NCI-H2081 treated with DMSO at 0.1 percent for 48 hours (cell line): ENCODE measurements at places on chromosomes 6 and 20.

DNA sequence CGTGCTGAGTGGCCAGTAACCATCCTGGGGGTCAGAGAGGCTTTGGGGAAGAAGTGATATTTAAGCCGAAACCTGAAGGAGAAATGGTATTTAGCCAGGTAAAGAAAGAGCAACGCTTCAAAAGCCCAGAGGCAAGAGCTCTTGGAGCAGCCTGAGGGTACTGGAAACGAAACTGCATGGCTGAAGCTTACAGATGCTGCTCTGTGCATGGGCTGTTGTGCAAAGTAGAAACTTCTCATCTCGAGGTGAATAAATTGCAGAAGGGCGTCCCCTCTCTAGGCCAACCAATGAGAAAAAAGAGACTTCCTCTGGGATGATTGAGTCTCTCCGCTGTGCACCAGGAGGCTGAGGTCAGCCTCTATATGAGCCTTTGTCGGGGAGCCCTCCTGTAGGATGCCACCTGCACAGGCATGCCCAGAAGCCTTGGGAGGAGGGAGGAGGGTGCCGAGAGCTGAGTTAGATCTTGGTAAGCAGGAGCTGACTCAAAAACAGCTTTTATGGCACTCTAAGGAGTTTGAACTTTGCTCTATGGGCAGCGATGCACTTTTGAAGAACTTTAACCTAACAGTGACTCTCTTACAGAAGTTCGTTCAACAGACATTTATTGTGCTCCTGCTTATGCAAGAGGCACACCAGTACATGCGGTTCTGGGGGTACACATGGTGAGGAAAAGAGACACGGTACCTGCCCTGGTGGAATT, 61.6 kb upstream of the EDN1 start:
- DNase-seq = no peak

DNA sequence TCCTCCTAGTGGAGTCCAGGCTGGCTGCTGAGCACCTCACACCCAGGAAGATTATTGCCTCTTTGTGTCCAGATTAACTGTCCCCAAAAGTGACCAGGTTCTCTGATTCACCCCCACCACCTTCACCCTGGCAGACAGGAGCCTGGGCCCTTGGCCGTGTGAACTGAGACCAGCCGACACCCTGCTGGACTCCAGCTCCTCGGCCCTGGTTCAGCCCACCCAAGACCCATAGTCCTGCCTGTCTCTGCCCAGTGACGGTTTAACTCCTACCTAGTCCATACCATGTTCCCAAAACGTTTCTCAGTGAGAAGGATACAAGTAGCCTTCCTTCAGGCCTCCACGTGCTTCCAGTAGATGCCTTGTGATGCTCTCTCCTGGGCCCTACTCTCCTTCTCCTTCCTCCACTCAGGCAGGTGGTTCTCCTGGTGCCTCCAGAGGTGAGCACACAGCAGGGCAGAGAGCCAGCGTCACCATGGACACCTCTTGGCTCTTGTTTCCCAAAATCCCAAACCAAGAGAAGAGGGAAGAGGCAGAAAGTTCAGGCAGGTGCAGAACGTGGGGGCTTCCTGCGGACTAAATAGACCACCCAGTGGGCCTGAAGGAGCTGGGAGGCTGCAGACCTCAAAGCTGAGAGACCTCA, 134.4 kb upstream of the CST7 start:
- DNase-seq = no peak

- no peak for DNase-seq
Measured at GRCh38 chr6:158781692-158782373, 37.3 kb downstream of the EZR start.

DNA sequence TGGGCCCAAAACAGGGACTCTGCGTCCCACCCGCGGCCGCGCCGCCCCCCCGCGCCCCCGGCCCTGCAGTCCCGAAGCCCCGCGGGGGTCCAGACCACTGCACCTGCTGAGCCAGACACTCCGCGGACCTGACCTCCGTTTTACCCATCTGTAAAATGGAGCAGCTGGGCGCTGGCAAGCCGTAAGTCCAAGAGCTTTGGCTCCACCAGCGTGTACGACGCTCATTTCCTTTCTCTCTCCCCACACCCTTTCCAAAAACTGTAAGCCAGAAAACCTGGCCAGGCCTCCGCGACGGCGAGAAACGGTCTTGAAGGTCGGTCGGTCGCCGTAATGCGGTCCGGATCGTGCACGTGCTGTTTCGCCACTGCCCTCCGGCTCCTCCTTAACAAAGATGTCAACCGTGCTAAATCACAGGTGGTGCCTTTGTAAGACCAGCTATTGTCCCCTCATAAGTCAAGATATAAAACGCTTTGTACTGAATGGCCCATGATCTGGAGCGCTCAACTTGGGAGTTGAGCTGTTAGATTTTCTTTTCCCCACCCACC, 7.8 kb upstream of the NR2E1 start:
- DNase-seq = no peak

GRCh38 chr6:153568628-153569027, 437.5 kb upstream of the RGS17 start:
- no peak for DNase-seq

DNA sequence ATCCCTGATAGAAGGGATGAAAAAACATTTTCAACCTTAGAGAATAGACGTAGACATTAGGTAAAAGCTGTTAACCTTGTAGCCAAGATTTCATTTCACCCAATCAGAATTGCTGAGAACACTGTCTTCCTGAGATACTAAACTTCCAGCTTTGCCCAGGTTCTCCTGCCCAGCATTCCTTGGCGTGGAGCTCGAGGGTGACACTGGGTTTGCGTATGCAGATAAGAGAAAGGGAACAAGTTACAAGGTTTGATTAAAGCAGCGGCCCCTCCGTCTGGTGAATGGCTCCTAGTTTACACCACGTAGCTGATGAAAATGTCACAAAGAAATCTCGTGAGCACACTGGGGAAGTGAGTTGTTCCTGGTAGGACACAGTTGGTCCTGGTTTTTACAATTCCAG, 247.8 kb downstream of the FARS2 start:
- no peak for DNase-seq

DNA sequence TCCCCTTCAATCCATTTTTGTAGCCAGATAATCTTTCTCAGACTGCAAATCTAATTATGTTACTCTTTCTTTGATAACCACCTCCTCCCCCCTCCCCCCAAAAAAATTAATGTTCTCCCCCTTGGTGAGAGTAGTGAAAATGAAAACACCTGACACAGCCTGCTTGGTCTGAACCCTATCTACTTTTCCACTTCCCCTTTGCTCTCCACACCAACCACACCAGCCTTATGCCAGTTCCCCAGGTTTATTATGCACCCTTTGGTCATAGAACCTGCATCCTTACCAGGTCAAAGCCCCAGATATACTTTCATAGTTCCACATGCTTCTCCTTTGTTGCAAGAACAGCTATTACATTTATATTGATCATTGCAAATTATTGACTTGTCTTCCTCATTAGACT, 19.4 kb downstream of the PFDN4 start:
- no peak for DNase-seq

GRCh38 chr6:57193177-57193576, 21.1 kb downstream of the BAG2 start:
- no peak for DNase-seq

- DNase-seq = no peak
Measured at GRCh38 chr20:63471981-63472831, at the start of gene KCNQ2. Gene KCNQ2 (minus strand): TSS chr20:63472655. CDS start chr20:63472463, 192 bp downstream.

DNA sequence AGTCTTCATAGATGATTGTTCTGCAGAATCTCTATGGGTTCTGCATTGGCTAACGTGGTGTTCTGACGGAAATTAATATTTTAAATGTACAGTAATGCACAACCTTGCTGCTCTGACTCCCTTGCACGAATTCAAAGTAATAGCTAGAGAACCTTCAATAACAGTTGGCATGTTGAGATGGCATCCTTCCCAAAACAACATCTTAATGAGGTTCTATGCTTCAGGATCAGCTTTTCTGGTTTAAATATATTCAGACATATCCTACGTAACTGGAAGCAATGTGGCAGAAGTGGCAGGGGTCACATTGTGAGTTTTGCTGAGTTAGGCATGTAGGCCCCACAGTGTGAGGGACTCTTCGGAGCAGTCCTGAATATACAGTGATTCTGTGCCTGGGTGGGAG, 25.7 kb downstream of the DSE start:
- no peak for DNase-seq

GRCh38 chr6:130585587-130585986, 219.8 kb downstream of the TMEM200A start:
- DNase-seq = no peak

GRCh38 chr20:47583551-47583950, 81.9 kb downstream of the NCOA3 start:
- no peak for DNase-seq

GRCh38 chr6:10451394-10451793, 36.5 kb upstream of the TFAP2A start:
- DNase-seq = no peak

DNA sequence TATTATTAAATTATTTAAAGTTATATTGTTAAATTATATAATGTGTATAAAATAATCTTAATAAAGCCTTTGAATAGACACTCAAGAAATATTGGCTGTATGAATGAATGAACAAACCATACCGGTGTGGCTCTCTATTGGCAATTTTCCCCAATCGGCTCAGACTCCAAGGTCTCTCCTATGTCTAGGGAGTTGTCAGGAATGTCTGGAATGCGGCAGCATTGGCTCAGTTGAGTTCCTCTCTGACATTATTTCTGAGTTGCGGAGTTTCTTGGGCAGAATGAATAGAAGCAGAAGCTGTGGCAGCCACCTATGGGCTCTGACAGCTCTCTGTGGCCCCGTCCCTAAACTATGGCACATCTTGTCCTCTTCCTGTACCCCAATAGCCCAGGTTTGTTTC, 111.0 kb downstream of the SOBP start:
- DNase-seq = no peak

- no peak for DNase-seq
Measured at GRCh38 chr20:2694008-2694471, 1.5 kb downstream of the EBF4 start.

DNA sequence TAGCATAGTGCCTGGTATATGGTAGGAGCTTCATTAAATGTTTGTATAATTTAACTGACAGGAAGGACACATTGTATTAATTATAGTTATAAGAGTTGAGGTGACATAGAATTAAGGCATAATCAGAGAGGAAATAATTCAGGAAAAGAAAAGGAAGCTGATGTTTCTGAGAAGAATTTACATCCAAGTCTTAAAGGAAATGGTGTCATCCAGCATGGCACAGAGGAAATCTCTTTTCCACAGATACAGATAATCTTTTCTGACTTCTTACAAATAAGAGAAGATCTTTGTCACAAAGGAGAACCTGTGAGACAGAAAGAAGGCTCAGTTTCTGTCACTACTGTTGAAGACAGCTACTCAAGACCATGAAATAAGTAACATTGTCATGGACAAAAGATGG, 222.5 kb downstream of the GJA1 start:
- no peak for DNase-seq

- DNase-seq = no peak
Measured at GRCh38 chr6:37204014-37204751, 34.2 kb downstream of the PIM1 start.

DNA sequence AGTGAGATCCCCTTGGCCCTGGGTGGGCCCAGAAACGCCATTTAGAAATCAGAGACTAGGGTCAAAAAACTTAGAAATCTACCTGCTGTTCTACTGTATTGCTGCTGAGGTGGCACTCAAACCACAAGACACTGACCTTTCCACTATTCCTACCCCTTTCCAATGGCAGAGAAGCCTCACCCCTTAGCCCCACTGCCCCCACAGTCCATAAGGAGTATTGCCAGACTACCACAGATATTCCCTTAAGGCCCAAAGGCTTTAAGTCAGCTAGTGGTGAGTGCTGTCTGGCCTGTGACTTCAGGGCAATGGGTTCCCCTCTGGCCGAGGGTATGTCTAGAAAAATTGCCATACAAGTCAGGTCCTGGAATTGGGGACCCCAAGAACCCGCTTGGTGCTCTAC, 656.1 kb downstream of the COL12A1 start:
- no peak for DNase-seq

- DNase-seq = no peak
Measured at GRCh38 chr6:25635886-25636317, 16.1 kb upstream of the SCGN start.

- DNase-seq = no peak
Measured at GRCh38 chr6:106773996-106774629, 144.7 kb downstream of the QRSL1 start.

DNA sequence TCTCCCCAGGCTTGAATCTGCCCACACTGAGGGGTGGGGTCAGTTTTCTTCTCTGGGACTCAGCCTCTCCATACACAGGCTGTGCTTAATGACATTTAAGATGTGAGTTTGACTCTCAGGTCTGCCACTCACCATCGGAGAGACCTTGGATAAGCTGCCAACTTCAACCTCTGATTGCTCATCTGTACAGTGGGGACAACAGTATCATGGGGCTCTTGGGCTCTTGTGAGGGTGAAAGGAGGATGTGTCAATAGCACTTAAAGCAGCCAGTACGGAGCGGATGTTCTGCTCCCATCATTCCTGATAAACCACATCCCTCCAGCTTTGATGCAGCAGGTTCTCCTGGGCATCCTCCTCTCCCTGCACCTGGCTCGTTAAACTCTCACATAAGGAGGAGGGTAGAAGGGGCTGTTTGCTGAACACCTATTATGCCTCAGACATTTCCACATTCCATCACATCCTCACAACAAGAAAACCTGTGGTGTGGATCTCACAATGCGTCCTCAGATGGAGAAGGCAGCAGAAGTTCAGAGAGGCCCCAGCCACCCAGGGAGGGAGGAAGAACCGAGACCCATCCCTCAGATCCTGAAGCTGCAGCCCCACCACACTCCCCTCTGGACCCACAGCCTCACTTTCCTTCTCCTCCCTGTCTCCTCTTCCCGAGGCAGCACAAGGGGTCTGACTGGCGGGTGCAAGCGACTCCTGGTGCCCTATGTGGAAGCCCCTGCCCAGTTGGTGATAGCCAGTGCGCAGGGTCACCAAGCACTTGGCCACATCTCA, 1.9 kb upstream of the PDYN start:
- no peak for DNase-seq

GRCh38 chr20:33545763-33546162, 55.9 kb downstream of the CBFA2T2 start:
- no peak for DNase-seq

GRCh38 chr6:96058082-96058481, 42.3 kb downstream of the FUT9 start:
- no peak for DNase-seq

GRCh38 chr6:100309174-100309573, 155.5 kb downstream of the SIM1 start:
- DNase-seq = no peak
